Right atrium auricular region (tissue), 2 donors: ENCODE measurements at places on chromosomes 1 and 21. TPM values are rescaled to one million over a fixed set of nuclear protein-coding genes. Genes with fewer than 3 reads are reported as not detected.

DNA sequence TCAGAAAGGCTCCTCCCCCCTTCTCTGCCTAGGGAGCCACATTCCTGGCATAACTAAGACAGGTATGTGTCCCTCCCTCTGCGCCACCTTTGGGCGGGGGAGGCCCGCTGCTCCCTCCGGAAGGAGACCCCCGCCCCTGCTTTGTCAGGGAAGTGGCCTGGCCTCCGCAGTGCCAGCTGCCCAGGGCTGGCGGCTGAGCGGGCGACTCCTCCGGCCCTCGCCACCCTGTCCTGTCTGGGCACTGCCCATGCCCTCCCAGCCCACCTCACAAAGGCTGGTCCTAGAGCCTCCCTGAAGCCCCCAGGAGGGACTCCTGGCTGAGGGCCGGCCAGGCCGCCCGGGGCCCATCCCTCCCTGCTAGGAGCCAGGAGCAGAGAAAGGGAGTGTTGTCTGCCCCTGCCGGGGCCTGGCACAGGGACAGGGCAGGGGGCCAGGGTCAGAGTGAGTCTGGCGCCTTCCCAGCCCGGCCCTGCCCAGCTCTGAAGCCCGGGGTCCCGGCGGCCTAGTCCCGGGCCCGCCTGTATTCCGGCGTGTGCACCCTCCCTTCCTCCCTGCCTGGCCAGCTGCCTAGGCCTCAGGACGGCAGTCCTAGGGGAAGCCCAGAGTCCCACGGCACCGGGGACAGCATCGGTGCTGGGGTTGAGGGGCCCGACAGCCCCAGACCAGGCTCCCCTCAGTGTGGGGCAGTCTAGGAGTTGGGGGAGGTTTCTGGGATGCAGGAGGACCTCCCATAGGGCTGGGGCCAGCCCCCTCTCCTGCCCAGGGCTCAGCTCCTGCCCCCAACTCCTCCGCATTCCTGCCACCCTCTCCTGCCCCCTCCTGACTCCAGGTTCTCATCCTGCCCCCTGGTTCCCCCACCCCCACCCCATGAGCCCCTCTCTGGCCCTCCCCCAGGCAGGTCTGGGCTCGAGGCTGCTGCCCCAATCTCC is 5.1 kb downstream of the AGRN start:
- no peak for DNase-seq

DNA sequence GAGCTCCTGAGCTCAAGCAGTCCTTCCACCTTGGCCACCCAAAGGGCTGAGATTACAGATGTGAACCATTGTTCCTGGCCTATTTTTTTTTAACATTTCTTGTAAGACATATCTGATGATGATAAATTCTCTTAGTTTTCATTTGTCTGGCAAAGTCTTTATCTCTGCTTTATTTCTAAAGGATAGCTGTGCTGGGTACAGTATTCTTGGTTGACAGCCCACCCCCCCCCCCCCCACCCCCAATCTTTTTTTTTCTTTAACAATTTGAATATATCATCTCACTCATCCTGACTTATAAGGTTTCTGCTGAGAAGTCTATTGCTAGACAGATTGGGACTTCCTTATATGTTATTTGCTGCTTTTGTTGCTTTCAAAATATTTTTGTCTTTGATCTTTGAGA is 51.3 kb downstream of the PKN2 start:
- no peak for DNase-seq

DNA sequence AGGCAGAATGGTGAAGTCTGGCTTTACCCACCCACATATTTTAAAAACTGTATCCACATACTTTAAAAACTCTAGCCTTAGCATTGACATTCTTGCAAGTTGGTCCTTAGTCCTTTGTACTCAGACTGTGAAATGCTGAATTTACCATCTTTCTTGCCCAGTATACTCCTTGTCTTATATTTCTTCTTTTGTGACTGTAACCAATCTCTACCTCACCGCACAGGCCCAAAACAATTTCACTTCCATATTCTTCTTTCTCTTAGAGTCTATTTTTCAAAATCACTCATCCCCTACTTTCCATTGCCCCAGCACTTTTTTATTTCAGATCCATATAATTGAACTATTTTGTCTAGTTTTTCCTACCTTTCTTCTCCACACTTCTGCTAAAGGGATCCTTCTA is 892.4 kb upstream of the B3GALT2 start:
- DNase-seq = no peak

GRCh38 chr1:98331243-98331642 is 330.3 kb upstream of the SNX7 start:
- DNase-seq = no peak

- DNase-seq = no peak
Measured at GRCh38 chr21:26843933-26844257, 1.3 kb downstream of the ADAMTS1 start.

Gene SPATA46
- total RNA-seq = not detected

DNA sequence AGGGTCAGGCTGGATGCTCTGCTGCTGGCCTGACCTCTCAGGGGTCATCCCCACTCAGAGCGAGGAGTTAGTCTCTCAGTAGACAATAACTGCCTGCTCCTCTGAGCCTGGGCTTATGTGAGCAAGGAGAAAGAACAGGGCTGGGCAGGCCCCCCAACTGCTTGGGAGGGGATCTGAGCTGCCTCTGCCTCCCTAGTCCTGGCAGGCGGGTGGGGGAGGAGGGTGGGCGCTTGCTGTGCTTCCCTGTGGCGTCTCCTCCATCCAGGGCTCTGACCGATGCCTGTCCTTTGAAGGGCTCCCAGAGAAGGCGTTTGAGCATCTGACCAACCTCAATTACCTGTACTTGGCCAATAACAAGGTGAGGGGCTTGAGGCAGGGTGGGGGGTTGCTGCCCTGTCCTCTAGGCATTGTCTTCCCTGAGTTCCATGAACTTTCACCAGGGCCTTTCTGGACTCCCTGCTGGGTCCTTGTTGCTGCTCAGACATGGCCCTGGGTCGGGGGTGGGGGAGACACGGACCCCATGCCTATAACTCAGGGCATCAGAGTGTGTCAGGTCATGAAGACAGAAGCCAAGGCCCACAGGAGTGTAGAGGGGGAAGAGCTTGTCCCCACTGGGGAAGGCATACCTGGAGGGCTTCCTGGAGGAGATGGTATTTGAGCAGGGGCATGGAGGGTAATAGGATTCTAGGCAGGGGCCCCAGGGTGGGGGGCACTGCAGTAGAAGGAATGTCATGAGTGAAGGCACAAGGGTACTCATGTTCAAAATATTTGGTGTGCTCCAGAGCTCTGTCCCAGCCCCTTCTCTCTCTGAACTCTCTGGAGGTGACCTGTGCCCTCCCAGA is 12.5 kb downstream of the PODN start:
- DNase-seq = no peak

GRCh38 chr21:40242586-40243265 is 375.5 kb downstream of the PCP4 start:
- DNase-seq = no peak

- DNase-seq = no peak
Measured at GRCh38 chr1:230821346-230821745, 47.0 kb downstream of the C1orf198 start.

- DNase-seq = no peak
Measured at GRCh38 chr1:214621236-214621635, 18.2 kb downstream of the CENPF start.
